ENCODE measurements at places on chromosomes 12 and 14.
A peak's percentile ranks its signal among the peaks of the same experiment; 100 is the strongest.

DNA sequence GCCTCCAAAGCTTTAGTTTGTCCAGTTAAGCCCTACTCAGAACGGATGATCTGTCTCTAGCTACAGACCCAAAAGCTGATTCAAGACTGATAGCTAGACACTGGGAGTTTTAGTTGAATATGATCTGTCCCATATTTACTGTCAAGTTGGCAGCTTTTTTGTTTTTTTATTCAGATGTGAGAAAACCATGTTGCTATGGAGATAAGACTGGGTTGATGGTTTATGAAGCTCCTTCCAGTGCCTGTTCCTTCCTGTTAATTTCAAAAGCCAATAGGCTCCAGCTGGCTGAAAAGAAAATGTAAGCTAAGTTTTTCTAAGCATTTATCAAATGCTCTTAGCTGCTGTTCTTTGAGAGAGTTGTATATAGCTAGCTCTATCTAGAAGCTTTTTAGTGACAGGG, 4.7 kb downstream of the DYNLL1 start:
- DNase-seq: no peak

- no peak for DNase-seq
Observed at GRCh38 chr14:33987565-33988080, 36.7 kb upstream of the EGLN3 start.

DNA sequence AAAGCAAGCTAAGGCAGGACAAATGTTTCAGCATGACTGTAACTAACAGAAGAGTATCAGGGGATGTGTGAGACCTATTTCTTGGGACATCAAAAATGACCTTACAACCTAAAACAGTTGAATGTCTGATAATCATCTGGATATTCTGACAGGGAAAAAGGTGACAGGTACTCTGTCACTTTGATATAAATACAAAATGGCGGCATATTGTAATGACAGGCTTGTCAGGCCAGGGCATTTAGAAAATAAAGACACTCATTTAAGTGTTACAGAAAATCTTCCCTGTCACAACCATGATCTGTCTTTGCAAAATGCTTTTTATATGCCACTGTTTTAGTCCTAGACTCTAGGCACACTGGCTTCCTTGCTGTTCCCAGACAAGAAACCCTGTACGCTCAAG, 1033.3 kb upstream of the FLRT2 start:
- no peak for DNase-seq

- peak; percentile 20 for DNase-seq
Observed at GRCh38 chr12:96140174-96140573, 54.0 kb upstream of the ELK3 start.

- no peak for DNase-seq
Observed at GRCh38 chr14:35553808-35554207, 19.8 kb downstream of the INSM2 start.

- DNase-seq: no peak
Observed at GRCh38 chr14:64711039-64711438, 6.8 kb downstream of the PLEKHG3 start.

GRCh38 chr12:68559984-68560850, 50.5 kb upstream of the RAP1B start:
- DNase-seq: peak; percentile 99

DNA sequence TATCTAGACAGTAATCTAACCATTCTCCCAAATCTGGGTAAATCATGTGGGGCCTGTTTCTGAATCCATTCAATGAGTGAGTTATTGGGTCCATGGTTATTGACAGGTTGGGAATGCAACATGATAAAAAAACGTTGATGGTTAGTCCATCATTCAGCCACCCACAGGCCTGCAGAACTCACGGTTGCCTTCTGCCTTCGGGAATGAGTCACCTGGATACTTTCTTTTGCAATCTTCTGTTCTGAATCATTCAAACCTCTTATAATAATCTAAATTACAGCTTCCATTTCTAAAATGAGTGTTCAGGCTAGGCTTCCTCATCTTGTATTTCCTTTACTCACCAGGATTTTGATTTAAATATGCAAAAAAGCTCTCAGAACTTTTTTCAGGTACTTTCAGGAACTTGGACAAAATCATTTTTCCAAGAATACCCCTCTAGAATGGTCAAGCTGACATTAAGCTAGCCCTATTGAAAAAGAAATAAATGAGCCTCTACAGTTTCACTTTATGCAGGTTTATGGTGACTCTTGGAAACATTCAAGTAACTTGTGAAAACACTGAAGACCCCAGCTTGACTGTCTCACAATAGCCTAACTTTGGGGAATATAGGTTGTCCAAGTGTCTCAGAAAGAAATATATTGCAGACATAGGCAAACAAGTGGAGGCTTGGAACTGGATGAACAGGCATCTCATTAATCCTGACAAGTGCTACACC, 94.4 kb downstream of the KCNK10 start:
- DNase-seq: no peak

DNA sequence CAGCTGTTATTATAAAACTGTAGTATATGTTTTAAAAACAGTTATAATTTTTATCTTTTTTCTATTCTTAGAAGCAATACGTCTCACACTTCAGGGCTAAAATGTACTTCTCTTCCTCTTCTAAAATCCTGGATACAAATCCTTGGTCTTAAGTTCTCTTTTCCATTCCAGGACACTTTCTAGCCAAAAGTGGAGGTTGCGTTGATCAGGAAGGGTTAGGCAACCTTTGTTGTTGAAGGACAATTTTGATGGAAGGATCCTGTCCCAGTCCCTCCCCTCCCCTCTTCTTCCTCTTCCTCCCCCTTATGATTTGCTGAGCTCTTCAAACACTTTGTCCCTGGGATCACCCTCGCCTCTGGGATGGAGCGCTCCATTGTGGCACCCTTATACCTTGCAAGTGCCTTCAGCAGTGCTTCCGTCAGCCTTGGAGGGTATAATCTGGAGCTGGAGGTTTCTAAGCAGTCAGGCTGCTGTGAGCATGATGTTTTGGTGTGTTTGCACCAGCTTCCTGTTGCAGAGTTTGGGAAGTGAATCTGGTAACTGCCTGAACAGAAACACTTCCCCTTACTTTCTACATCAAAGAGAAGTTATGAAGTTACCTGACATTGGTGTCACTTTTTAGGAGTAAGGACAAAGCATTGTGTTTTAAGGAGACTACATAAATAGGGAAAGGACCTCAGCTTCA, 87.4 kb upstream of the SLC38A2 start:
- peak; percentile 67 for DNase-seq

DNA sequence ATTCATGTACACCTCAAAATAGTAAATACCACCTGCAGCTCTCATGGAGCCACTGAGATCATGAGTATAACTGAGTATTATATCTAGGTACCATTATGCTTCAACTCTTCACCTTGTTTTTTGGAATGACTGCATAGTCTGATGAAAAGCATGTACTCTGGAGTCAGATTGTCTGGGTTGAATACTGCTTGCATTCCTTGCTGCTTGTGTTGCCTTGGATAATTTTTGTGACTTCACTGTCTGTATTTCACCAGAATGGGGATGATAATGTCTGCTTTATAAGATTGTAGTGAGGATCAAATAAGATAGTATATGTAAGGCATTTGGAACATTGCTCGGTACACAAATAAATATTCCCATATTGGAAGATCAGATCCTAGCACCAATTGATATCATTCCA, 54.2 kb downstream of the SUSD6 start:
- no peak for DNase-seq

DNA sequence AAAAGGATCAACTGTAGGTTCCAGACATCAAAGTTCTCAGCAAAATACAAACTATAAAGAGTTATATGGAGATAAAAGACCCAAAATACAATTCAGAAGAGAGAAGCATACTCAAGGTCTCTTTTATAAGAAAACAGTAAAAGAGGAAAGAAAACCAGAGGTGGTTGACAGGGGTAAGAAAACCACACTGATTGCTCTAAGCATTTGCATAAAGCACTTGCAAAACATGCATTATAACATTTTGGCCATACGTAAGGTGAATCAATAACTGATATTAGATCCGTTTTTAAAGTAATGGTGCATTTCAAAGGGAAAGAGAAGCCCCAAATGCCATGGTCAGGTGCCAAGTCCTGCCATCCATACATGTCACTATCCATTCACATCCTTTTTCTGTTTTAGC, 5.9 kb downstream of the DDHD1 start:
- peak; percentile 29 for DNase-seq

DNA sequence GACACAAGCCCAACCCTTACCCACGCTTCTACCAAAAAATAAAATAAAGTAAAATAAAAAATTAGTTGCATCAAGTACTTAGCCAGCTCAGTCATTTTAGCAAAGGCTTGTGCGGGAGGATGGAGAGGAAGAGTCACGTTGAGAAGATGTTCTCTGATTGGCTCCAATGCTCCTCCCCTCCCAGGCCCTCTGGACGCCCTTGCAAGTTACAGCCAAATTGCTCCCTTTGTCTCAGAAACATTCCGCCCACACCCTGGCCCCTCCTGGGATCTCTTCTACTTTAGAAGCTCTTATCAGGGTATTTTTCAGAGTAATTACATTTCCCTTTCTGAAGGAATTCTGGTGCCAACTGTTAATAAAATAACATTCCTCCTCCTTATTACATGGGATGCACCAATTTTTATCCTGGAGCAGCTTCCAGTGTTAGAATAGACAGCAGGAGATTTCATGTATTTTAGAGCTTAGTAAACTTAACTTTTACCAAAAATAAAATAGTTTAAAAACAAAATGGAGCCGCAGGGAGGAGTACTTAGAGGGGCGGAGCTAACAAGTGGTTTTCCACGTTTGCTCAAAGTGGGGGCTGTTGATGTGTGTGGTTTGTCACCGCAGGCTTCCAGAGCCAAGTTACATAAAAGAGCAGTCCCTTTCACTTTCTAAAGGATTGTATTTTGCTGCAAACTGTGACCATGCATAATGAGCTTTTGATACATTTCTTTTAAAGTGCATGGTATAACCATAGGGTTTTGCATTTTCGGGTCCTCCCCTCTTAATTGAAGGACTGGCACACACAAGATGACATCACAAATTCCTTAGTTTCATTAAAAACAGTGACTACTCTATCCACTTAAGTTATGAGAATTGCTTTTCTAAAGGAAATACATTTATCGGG, 71.7 kb upstream of the RAP1B start:
- DNase-seq: peak; percentile 94

- peak; percentile 66 for DNase-seq
Observed at GRCh38 chr14:35814371-35815005, 5.4 kb upstream of the RALGAPA1 start.

DNA sequence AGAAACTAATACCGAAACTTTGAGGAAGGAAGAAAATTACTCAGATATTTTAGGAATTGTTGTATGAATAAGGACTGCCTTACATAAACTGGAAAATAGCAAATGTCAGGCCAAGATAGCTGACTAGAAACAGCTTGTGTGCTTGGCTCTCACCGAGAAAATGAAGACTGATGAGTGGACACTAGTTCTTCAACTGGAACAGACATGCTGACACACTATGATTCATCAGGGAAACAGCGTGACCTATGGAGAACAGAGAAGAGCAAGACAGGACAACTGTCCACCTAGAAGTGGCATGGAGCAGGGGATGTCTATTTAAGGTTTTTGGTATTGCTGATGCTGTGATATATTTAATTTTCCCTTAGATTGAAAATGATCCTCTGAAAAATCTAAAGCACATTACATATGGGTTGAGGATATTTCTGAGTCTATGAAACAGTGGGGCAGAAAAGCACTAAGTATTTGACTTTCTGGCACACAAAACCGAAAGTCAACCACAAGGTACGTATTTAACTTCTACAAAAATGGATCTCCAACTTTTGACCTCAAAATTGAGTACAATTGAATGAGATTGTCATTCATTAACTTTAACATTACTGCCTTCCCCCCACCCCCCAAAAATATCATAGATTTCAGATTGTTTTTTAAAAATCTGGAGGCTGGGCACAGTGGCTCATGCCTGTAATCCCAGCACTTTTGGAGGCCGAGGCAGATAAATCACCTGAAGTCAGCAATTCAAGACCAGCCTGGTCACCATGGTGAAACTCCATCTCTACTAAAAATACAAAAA, 863.2 kb downstream of the LRFN5 start:
- no peak for DNase-seq

DNA sequence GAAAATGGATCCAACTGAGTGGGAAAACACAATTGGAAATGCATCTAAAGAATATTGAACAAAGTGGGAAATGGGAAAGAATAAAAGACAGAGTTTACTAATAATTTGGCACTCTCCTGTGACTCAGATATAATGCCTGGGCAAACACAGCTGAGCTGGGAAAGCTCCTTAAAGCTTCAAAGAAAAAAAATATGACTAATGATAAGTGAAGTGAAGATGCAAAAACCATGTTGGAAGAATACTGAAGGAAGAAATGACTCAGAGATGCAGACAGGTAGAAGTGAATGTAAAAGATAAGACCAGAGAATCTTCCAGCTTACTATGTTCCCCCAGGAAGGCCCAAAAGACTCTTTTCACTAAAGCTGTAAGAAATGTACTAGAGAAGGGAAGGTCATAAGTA, 62.4 kb upstream of the FOXG1 start:
- no peak for DNase-seq

GRCh38 chr12:88035907-88036289, 6.7 kb upstream of the C12orf50 start:
- DNase-seq: no peak

DNA sequence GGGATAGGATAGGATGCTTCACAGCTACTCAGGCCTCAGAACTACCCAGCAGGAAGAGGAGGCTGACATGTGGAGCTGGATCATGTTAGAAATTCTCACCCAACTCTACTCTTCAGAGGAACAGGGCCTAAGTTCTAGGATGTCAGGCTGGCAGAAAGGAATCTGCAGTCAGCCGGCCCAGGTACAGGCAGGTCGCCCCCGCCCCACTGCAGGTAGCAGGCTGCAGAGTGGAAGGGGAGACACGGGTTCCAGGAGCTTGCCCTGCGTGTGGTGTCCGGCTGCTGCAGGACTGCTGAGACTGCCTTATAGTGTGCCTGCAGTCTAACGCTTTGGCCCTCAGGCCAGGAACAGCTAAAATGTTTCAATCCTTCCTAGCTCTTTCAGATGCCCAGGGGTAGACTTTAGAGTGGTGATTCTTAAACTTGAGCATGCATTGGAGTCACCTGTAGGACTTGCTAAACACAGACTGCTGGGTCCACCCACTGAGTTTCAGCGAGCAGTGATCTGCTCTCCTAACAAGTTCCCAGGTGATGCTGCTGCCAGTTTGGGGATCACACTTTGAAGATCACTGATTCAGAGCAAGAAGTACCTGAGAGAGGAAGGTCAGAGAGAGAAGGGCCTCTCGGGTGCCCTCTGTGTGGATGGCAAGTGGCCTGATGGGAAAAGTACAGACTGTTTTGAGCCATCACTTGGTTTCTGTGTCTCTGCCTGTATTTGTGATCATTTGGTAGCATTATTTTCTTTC, 153.6 kb downstream of the PPM1H start:
- DNase-seq: no peak

DNA sequence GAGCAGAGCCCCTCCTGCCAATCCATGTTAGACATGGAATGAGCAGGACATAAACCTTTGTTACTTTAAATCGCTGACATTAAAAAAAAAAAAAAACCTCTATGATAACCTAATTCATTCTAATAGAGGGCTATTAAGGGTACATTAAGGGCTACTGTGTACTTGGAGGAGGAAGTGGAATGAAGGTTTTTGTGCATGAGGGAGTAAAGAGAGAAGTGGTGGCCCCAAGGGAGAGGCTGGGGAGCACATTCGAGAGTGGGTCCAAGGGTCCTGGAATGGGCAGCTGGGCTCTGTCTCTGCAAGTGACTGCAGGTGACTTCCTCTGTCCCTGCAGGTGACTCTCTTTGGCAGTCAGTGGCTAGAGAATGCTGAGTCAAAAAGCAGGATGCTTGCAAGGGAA, 32.1 kb upstream of the PTGDR start:
- DNase-seq: no peak
